Stimulated activated CD4-positive, alpha-beta T cell treated with anti-CD3 and anti-CD28 coated beads, Interleukin-15, amount 100 ng/mL, for 48 hours (primary cell): ENCODE measurements at places on chromosomes 16 and 17.

- no peak for DNase-seq
Observed at GRCh38 chr16:12111223-12111622, 134.7 kb downstream of the SNX29 start.

- DNase-seq = no peak
Observed at GRCh38 chr16:4320571-4321137, 4.8 kb downstream of the GLIS2 start.

DNA sequence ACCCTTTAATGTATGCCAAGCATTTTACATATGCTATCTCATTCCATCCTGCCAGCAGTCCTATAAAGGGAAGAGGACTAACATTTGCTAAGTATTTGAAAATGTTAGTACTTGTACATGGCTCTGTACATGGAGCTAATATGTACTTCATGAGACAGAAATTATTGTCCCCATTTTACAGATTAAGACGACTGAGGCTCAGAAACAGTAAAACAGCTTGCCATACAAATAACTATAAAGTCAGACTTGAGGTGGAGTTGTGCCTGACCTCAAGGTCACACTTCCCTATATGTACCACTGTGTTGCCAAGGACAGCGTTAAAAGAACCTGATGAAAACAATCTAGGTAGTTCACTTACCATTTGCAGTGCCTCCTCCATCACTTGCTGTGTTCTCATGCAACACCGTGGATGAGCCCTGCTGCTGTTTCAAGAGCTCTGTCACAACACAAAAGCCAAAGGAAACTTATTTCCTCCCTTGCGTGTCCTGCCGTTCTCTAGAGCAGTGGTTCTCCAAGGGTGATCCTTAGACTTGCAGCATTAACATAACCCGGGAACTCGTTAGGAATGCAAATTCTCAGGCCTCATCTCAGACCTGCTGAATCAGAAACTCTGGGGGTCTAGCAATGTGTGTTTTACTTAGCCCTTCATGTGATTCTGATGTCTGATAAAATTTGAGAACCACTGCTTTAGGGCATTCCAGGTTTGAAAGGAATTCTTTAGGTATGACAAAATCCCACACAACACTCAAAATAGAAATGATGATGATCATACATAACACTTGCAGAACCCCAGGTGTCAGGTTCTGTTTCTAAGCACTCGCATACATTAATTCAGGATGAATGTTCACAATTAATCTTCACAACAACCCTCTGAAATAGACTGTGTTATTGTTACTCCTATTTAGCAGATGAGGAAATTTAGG lies 51.2 kb upstream of the MTMR4 start:
- no peak for DNase-seq

GRCh38 chr17:30323262-30323894 lies 10.5 kb downstream of the TMIGD1 start:
- no peak for DNase-seq

GRCh38 chr17:14748036-14748710 lies 447.3 kb downstream of the HS3ST3B1 start:
- peak; percentile 2 for DNase-seq

DNA sequence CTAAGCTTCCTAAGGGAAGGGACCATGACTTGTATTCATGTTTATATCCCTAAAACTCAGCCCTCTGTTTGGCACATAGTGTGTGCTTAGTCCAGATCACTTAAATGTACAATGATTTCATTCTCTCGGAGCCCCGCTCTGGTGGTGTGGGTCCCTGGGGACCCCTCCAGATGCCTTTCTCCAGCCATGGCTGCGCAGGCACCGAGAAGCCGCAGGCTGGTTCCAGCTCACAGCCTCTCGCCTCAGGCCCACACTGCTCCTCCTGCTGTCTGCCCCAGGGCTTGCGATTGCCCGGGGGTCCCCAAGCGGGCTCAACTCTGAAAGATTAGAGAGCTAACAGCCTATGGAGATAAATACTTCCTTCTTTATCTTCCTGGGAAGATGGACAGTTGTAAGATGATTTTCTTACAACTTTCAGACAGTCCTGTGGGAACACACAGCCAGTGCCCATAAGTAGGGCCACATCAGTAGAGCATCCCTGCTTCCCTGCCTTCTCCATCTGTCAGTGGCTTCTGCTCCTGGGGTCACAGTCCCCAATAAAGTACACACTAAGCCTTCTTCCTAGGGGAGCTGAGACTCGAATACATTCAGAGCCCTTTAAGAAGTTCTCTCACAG lies 66.2 kb downstream of the CENPV start:
- no peak for DNase-seq

- no peak for DNase-seq
Observed at GRCh38 chr16:21126518-21126917, 24.1 kb downstream of the DNAH3 start.

DNA sequence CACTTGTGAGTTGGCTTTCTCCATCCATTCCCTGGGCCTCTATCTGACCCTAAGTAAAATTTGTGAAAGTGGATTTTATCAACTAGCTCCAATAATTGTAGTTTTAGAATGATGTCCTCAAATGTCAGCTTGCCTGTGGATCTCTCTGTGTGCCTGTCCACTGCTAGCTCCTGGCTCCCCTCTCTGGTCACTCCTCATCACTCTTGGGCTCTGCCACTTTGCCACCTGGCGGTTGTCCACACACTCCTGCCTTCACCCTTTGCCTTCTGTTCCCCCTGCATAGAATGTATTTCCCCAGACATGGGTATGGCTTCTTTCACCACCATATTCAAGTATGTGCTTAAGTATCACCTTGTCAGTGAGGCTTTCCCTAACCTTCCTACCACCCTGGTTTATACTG lies 19.8 kb downstream of the ANKFN1 start:
- no peak for DNase-seq

- no peak for DNase-seq
Observed at GRCh38 chr17:28719021-28719433, 758 bp upstream of the RPL23A start.

- no peak for DNase-seq
Observed at GRCh38 chr17:9445424-9445823, 130.2 kb downstream of the STX8 start.

- DNase-seq = no peak
Observed at GRCh38 chr16:76650582-76650981, 373.4 kb downstream of the CNTNAP4 start.

DNA sequence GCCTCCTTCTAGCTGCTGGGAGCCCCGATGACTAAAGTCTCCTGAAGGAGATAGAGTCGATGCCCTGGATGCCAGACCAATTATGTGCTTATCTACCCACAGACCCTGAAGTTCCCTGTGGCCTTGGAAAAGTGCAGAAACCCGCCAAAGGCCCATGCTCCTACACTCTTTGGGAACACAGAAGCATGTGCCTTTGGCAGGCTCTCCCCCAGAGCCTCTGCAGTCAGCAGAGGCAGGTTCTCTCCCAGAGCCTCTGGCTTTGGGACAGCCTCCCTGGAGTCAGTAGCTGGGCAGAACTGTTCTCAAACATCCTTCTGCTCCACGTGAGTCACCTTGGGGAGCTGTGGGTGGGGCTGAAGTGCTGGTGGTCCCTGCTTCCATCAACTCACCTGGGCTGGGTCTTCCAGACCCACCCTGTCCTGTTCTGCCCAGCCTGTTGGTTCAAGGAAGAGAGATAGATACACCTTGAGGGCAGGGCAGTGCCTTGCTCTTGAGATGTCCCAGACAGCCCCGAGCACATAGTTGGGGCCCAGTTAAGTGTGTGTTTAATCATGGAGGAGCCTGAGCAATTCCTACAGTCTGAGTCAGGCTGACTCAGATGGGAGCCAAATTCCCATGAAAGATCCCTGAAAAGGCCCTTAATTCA lies 3.2 kb upstream of the CDK5RAP3 start:
- DNase-seq = no peak

DNA sequence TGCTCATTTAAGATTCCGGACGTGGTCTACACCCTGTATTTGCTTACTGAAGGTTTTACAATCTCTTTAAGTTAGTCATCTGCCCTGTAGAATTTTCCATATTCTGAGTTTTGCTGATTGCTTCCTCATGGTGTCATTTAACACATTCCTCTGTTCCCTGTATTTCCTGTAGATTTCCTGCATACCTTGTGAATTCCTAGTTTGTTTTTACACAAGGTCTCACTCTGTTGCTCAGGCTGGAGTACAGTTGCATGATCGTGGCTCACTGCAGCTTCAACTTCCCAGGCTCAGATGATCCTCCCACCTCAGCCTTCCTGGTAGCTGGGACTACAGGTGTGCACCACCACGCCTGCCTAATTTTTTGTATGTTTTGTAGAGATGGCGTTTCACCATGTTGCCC lies 66.8 kb downstream of the CMIP start:
- no peak for DNase-seq

DNA sequence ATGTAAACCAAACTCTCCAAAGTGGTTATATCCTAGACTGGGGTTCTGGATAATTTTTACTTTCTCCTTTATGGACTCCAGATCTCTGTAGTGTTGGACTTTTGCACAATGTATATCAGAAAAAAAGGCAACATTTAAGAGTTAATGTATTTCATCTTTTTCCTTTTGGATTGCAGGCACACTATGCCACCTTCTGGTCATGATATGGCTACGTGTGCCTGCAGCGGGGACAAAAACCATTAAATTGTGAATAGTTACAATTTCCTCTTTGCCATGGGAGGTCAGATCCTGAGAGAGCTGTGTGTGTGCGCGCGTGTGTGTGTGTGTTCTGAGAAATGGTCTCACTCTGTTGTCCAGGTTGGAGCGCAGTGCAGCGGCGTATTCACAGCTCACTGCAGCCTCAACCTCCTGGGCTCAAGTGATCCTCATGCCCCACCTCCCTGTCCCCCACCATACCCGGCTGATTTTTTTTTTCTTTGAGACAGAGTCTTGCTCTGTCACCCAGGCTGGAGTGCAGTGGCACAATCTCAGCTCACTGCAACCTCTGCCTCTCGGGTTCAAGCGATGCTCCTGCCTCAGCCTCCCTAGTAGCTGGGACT lies 4.3 kb upstream of the SGF29 start:
- DNase-seq = no peak

GRCh38 chr17:38733282-38733981 lies 3.3 kb downstream of the CISD3 start:
- DNase-seq = no peak

GRCh38 chr16:1028056-1028455 lies 44.5 kb upstream of the SSTR5 start:
- no peak for DNase-seq

- no peak for DNase-seq
Observed at GRCh38 chr17:8482546-8482945, 46.9 kb downstream of the NDEL1 start.

- no peak for DNase-seq
Observed at GRCh38 chr17:30160419-30161172, 44.0 kb downstream of the NSRP1 start.

DNA sequence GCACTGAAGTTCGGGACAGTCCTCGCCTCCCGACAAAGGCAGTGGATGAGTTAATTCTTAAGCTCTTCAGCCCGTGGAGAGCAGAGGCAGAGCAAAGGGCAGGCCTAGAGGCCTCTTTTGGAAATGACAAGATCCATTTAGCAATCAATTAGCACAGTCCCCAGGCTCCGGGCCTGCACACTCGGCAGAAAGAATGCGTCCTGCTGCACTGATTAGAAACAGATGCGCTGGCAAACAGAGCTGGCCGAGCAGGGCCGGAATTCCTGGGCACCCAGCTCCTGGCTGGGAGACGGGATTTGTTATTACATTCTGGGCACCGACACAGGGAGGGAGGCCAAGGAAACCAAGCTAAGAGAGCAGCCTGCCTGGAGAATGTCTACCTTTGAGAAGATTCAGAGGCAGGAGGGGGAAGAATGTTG lies 162.9 kb downstream of the COPRS start:
- DNase-seq = no peak

DNA sequence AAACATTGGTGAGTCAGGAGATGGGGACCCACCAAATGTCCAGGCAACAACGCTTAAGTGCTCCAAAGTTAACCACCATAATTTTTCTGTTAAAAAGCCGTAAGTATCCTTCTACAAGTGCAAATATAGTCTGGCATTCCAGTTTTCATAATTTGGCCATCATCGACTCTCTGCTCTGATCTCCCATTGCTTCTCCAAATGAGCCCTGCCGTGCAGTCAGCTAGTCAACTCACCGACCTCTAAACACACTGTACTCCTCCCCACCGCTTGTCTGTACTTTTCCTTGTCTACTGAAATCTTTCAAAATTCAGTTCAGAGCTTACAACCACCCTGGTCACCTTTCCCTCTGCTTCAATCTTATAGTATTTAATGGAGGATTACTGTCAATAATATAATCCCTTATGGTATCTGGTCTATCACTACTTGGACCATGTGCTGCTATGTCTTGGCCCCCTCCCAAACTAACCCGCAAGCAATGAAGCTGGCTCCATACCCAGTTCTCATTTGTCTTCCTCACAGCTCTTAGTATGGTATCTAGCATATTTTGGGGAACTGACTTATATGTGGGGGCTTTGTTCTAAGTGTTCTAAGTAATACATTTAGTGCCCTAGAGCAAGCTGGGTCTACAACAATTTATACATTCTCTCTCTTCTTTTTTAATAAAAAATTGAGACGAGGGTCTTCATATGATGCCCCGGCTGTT lies 52.7 kb upstream of the SLC25A19 start:
- no peak for DNase-seq

GRCh38 chr17:79621151-79621943 lies 10.5 kb upstream of the RBFOX3 start:
- no peak for DNase-seq

GRCh38 chr16:28602529-28602928 lies 5.7 kb upstream of the SULT1A2 start:
- DNase-seq = no peak

DNA sequence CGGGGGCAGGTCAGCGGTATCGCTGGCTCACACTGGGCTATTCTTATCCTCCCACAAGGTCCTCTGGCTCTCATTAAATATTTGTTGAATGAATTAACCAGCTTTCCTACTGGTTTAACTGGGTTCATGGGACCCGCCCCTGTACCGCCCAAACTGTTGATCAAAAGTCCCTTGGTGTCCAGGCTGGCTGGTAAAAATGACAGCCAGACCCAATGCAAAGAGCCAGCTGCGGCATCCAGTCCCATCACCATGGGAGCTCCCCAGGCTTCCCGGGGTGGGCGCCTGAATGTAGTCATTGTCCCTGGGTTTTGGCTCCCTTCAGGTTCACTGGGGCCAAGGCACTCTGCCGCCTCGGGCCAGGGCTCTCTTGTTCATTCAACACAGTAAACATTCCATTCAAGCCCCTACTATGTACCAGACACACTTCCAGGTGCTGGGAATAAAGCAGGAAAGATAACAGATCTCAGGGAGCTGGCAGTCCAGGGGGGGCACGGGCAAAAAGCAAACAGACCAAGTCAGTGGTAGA lies 11.7 kb upstream of the ATP2C2 start:
- no peak for DNase-seq

- no peak for DNase-seq
Observed at GRCh38 chr16:46974352-46974751, 878 bp upstream of the DNAJA2 start.

DNA sequence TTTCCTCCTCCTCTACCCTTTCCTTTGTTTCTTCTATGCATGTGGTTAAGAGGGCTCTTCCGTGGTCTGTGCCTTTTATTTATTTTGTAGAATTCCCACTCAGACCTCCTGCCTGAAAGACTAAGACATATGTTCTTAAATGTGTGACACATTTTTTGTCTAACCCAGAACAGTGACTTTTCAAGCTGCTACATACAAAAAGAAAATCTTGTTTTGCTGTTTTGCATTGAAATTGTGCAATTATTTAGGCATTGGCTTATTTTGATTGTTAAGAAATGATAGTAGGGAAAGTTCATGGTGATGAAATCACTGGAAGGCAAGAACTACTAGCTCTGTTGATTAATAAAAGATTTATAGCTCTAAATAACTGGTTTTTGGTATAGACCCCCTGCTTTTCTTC lies 76.8 kb downstream of the TUBD1 start:
- no peak for DNase-seq

- no peak for DNase-seq
Observed at GRCh38 chr16:88688013-88688778, 1.9 kb upstream of the SNAI3 start.
